ENCODE measurements at places on chromosomes 1 and 21.

- no peak for DNase-seq
Observed at GRCh38 chr1:36693161-36693525, 210.4 kb upstream of the CSF3R start.

GRCh38 chr1:44941424-44942324, 44.7 kb downstream of the EIF2B3 start:
- DNase-seq = no peak

DNA sequence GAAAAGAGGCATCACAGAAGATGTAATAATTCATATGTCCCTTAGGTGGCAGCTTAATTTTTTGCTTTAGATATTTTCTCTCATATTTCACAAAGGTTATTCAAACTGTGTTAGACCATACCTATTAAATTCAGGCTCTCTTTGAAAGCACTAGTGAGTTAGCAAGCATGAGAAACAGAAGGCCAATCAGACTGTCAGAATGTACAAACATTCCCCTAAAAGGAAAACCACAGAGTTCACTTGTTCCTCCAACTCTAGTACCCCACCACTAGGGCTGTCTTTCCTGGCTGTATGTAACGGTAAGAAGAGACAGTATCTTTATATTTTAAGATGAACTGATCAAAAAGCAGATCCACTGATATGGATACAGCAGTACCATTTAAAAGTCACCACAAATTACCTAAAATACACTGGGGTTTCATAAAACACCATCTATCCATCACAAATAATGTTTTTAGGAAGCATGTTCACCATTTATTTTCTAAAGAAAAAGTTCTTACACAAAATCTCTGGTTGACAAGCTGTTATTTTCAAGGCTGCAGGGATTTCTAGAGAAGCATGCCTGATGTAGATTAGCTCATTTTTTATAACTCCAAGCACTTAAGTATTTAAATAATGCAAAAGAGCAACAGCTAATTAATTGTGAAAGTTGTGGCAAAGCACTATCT, 1.8 kb downstream of the ARPC5 start:
- no peak for DNase-seq

- DNase-seq = no peak
Observed at GRCh38 chr21:34158866-34159835, 85.8 kb downstream of the MRPS6 start.

GRCh38 chr21:41316200-41317062, at the start of gene FAM3B:
Gene FAM3B, plus strand, starts transcription at chr21:41316801. Its CDS starts 79 bp downstream, at chr21:41316880.
- DNase-seq = peak; percentile 40

- no peak for DNase-seq
Observed at GRCh38 chr1:54876814-54877213, 10.2 kb downstream of the DHCR24 start.

DNA sequence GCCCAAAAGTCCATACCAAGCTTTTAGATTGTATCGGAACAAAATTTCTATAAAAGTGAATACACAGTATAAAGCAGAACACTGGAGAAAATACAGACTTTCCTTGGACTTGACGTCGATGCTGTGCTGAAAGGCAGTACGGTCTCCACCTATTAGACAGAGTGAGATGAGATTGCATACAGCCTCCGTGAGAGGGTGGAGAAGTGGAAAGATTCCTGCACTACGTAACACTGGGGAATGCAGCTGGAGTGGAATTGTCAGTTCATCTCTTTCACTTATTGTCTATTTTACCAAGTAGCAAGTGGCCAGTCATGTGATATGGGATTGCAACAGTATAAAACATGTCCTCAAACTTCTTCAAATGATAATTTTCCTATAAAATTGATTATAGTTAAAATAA, 209.5 kb downstream of the ZP4 start:
- DNase-seq = no peak

GRCh38 chr1:53319296-53320101, 8.4 kb downstream of the LRP8 start:
- no peak for DNase-seq

DNA sequence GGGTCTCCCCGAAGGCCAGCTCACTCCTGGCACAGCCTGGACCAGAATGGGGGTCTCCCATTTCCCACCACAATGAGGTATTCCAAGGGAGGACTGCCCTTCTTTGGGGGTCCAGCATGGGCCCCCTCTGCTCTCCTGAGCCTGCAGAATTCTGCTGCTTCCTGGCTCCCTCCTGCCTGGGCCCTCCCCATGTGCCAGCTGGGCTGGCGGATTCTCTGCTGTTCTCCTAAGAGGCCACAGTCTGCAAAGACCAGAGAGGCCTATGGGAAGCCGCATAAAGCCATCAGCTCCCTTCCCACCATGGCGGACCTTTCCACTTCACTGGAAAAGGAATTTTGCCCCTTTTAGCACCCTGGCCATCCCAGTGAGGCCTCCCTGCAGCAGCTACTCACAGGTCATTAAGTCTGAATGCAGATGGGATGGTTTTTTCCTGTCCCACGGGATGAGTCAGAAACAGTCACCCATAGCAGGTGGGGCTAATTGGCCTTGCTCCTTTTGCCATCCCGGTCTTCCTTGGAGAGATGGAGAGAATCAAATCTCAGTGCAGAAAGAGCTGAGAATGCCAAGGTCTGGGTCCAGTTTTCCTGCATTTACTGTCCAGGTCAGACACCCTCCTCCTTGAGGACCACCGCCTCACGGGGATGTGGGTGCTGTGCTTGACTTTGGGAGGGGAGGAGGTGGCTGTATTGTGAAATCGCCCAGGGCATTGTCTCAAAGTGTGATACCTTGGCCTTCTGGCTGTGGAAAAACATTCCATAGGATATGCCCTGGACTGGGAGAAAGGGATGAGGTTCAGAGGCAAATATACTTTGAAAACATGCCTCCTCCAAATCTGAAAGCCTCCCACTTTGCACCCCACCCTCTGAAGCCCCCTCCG, 23.2 kb downstream of the MYBPH start:
- no peak for DNase-seq

GRCh38 chr1:204975568-204976235, 67.3 kb upstream of the CNTN2 start:
- DNase-seq = no peak

DNA sequence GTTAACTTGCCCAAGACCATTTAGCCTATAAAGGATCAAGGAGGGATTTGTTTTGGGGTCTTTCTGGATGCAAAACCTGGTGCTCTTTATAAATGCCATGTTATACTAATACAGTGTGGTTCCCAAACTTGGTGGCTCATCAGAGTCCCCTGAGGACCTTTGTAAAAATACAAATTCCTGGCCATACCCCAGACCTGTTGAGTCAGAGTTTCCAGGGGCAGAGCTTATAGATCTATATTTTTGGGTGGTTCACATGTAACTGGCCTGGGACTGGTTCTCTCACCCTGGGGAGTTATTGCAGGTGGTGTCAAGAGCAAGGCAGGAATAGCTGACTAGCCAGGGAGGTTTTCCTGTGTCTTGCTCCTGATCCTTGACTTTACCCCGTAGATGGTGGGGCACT, 136.9 kb upstream of the HNRNPU start:
- DNase-seq = no peak

GRCh38 chr1:12296016-12296415, 66.2 kb downstream of the VPS13D start:
- no peak for DNase-seq

DNA sequence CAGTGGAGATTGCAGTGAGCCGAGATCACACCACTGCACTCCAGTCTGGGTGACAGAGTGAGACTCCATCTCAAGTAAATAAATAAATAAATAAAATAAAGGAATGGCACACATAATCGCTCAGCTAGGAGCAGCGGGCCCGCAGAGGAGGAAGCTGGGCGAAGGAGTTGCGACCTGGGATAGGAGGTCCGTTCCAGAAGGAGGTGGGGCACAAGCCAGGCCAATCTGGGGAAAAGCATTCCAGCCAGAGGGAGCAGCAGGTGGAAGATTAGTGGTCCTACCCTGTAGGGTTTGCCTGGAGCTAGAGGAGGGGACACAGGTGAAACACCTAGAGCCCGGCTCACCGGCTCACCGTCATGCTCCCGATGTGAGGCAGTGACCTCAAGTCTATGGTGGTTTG, 40.3 kb upstream of the CASZ1 start:
- no peak for DNase-seq

- DNase-seq = no peak
Observed at GRCh38 chr1:93111065-93111464, 32.0 kb downstream of the MTF2 start.

DNA sequence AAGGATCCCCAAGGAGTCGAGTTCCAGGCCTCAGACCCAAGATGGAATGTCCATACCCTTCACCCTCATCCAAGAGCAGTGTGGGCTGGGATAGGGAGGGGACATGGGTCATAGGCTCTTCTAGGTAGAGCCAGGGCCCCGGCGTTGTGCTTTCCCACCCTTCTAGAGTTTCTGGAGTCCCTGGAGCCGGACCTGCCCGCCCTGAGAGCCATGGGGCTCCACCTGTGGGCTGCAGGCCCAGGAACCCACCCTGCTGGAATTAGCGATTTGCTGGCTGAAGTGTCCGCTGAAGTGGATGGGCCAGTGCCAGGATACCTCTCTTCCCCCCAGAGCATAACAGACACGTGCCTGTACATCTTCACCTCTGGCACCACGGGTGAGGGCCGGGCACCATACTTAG, 1.1 kb downstream of the SLC27A3 start:
- DNase-seq = no peak

GRCh38 chr21:39016740-39017315, 166.4 kb downstream of the PSMG1 start:
- no peak for DNase-seq

GRCh38 chr1:77048615-77049005, 170.6 kb downstream of the PIGK start:
- DNase-seq = no peak

DNA sequence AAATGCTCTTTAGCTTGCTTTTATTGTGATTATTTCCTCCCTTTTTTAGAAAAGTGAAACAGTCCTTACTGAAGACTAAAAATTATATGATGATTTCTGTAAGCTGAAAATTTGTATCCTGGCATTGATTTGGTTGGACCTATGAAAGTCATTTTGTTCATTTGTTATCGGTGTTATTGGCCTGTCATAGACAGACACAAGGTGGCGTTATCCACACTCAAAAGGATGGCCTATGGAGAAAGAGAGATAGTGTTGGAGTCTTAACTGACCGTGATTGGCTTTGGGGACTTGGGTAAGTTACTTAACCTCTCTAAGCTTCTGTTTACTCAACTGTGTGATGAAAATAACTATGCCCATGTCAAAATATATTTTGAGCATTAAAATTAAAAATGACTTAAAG, 203.6 kb upstream of the CHODL start:
- DNase-seq = peak; percentile 32

Measured in NCI-H774 (cell line).